SIG-M5 (cell line): ENCODE measurements at places on chromosomes 16 and 17.

DNA sequence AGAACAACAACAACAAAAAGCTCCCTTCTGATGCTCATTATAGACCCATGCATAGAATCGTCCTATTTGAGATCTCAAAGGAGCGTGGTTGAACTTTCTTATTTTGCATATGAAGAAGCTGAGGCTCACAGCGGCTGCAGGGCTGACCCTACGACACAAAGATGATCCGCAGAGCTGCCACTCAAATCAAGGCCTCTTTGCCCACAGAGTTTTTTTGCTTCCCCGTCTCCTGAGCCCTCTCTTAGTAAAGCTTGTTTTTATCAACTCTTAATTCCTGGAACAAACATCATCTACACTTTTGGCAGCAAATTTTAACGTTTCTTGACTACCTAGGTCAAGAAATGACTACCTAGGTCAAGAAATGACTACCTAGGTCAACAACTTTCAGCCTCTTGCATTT is 73.7 kb downstream of the C16orf95 start:
- no peak for DNase-seq

- DNase-seq, result no peak
Measured at GRCh38 chr17:14228903-14229302, 7.8 kb downstream of the CDRT15 start.

- no peak for DNase-seq
Measured at GRCh38 chr16:27264151-27264550, 4.4 kb downstream of the NSMCE1 start.

- DNase-seq, result no peak
Measured at GRCh38 chr16:69402439-69402838, 16.6 kb upstream of the TERF2 start.

DNA sequence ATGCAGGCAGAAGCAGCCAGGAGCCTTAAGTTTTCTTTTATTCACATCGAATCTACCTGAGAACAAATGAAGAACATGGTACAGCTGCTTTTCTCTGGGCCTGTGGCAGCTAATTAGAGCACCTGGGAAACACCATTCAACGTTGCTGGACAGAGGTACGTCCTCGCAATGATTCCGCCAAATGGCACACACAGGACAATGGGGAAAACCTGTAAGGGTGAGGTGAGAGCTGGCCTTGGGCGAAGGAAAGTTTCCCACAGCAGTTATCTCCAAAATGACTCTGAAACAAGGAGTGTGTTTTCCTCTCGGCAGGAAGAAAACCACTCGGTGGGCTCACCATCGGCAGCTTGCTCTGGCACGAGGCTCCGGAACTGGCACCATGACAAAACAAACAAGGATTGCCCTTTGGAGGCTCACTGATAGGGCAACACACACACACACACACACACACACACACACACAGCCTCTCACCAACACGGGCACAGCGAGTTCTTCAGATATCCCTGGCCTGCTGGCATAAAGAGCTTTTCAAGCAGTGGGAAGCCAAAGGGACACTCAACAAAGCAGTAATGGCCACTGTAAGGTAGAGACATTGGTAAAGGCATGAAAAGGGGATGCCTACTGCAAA is 73.7 kb downstream of the ZFHX3 start:
- no peak for DNase-seq

DNA sequence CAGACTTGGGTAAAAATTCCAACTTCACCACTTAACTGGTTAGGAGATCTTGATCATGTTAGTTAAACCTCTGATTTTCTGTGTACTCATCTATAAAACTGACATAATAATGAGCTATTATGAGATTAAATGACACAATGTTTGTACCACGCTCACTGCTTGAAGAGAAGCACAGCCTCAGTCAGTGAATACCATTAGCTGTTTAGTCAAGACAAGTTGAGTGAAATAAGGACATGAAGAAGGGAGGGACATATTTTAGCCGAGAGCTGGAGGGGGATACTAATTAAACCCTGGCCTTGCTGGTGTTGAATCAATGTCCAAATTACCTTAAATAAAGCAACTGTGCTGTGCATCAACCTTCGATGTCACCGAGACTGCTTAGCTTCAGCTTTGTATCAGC is 105.1 kb upstream of the TOX3 start:
- DNase-seq, result no peak

GRCh38 chr16:78284957-78285434 is 185.5 kb downstream of the WWOX start:
- DNase-seq, result no peak

- no peak for DNase-seq
Measured at GRCh38 chr16:23976524-23976923, 140.7 kb downstream of the PRKCB start.

DNA sequence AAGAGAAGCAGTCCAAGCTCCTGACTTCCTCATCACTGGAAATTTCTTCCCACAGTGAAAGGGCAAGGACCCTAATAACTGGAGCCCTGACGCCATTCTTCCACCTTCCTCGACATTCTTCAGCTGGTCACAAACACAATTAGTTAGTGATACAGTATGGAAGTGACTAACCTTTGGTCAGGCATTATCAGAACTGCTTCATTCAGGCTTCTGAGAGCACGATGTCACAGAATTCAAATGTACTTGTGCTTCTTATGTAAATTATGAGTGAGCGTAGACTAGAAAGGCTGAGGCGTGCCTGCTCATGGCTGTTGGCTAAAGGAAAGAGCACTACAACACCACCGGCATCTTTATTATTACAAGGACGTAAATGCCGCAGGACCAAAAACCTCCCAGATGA is 302.9 kb upstream of the AXIN2 start:
- DNase-seq, result no peak

- no peak for DNase-seq
Measured at GRCh38 chr16:21722771-21723455, 59.1 kb downstream of the OTOA start.

- DNase-seq, result no peak
Measured at GRCh38 chr16:775236-775796, 12.9 kb downstream of the RPUSD1 start.

GRCh38 chr17:7041607-7042500 is 2.0 kb downstream of the SLC16A11 start:
- no peak for DNase-seq

DNA sequence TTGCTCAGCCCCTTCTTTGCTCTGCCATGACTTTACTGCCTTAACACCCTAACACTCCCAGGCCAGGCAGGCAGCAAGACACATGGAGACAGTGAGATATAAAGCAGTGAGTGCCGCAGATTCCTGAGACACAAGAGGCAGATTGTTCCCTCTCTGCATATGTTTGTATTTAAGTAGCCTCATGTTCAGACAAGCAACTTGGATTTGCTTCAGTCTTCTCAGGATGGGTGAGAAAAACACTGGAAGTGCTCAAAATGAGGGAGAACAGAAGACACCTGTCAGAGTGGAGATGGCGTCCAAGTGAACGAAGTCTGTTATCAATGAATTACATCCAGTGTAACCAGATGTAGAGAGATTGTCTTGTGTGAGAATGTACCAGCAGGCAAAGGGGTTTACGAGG is 86.8 kb downstream of the CES1 start:
- DNase-seq, result no peak

GRCh38 chr17:64599187-64599676 is 62.9 kb downstream of the SMURF2 start:
- DNase-seq, result no peak

DNA sequence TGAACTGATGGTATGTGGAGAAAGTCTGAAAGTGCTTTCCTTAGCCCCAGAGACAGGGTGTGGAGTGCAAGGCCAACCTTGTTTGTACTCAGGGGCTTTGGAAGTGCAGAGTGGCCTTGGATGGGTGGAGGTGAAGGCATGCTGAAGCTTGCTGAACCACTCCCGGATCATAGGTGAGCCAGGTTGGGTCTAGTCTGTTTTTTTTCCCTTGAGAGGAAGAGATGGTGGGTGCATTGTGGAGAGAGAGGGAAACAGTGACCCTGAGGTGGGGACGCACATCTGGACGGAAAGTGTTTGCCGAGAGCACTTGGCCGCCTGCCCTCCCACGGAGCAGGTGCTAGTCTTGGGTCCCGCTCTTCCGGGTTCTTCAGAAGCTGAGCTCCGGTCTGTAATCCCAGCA is 12.5 kb downstream of the ABAT start:
- no peak for DNase-seq

DNA sequence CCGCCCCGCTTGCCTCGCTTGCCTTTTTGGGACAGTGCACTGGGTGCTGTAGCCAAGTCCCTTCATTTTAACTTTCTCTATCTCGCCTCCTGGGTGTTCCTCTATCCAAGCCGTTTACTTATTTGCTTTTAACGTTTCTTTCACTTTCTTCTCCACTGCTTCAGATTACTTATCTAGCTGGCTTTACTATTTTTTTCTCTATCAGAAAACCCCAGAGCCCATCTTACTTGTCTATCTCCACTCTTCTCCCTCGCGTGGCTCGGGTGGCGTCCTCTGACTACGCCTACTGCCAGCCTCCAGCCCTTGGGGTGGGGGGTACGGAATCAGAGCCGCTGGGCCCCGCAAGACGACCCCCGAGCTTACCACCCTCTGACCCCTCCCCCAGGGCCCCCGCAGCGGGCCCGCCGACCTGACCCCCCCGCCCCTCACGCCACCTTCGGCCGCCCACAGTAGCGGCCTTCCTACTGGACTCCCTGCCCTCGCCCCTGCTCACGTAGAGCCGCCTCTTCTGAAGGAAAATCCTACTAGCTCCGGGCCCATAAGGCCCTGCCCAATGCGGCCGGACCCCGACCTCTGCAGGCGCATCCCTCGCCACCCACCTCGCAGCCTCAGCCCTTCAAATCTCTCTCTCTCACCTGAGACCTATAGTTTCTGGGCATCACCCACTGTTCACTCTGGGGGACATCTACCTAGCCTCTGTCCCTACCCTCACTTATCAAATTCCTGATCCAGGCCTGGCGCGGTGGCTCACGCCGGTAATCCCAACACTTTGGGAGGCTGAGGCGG is 1.0 kb upstream of the SLC12A4 start:
- DNase-seq, result no peak

DNA sequence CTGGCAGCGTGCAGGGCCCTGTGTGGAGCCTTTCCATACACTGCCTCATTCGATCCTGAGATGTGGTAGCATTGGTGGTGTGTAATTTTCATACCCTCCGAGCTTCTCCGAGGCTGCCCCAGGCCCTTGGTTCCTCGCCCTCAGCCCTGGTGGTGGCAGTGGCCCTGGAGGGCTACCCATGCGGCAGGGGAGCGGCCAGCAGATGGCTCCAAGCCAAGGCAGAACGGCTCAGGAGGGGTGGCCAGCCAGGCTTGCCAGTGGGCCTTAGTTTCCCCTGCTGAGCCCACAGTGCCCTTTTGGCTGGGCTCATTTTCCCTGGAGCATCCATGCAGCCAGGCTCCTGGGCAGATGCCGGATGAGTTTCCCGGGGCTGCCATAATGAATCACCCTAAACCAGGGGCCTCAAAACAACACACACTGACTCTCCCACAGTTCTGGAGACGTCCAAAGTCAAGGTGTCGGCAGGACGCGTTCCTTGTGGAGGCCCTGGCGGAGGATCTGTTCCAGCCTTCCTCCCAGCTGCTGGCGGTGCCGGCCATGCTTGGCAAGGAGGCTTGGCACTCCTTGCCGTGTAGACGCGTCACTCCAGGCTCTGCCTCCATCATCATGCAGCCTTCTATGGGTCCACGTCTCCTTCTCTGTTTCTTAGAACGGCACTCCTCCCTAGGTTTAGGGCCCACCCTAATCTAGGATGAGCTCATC is 158.8 kb upstream of the GSE1 start:
- no peak for DNase-seq

DNA sequence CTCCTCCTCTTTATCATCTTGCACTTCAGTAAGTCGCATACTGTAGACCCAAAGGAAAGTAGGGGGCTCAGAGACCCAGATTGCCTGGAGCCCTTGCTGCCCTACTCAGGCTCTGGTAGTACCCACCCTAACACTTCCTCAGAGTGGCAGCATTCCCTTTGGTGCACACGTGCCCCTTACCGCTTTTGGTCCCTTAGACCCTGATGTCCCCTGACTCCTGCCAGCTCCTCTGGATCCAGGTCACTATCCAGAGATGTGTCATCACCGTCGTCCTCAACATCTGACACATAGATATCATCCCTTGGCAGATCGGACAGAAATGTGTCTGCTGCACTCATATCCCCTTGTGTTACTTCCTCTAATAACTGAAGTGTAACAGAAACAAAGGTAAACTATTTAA is 5.4 kb upstream of the PSMC5 start:
- no peak for DNase-seq

DNA sequence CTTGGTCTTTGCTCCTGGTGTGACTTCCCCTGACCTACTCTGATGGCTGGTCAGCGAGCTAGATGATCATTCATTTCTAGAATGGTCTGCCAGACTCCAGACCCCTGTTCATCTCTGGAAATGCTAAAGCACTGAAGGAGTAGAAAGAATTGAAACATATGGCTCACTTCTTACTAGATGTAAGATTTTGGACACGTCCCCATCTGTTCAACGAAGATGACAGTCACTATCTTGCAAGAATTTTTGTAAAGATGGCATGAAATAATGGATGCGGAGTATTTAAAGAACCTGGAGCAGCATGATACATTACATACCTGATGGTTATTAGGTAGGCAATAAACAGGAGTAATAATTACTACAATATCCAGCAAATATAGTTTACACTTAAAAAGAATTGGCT is 252.7 kb upstream of the SDK2 start:
- DNase-seq, result no peak

GRCh38 chr17:57135026-57135788 is 50.2 kb downstream of the AKAP1 start:
- DNase-seq, result no peak

DNA sequence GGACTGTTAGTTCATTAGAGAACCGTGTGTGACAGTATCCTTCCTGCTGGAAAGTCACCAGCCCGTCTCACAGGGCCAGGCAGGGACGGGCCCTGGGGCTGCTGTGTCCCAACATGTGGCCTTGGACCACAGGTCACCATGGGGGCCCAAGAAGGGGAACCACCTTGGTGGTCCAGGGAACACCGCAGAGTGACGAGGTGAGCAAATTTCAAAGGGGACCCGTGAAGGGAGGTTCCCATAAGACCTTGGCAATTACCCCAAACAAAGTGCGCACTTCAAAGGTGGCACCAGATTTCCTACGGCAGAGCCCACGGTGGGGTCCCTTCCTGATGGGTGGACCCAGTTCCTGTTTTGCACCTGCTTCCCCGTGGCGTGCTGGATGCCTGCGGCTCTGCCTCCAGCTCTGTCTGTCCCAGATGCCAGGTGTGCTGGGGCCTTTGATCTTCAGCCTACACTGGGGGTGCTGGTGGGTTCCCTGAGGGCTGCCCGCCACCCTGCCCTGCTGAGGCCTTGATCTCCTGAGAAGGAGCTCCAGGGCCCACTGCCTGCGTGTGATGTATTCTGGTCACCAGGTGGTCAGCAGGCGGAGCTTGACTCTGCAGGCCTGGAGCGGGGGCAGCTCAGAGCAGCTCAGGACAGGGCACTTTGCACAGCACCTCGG is 27.0 kb downstream of the SLC7A5 start:
- DNase-seq, result no peak

GRCh38 chr17:17975436-17975835 is 2.8 kb downstream of the DRC3 start:
- no peak for DNase-seq
